ENCODE measurements at places on chromosomes 7 and 10.
A peak's percentile ranks its signal among the peaks of the same experiment; 100 is the strongest.

DNA sequence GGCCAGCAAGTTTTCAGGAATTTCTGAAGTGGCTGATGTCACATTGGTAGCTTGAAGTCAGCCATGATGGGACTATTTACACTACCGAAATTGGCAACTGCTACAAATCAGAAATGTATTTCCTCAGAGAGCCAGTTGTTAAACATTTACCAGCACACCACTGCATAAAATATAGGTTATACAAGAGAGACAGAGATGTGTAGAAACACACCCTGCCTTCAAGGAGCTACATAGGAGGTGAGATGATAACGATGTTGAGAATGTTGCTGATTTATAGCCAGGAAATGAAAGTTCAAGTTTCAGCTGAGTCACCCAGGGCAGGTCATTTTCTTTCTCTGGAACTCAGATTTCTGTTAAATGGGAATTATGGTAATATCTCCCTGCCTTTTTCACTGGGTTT is 46.0 kb upstream of the TCF7L2 start:
- DNase-seq: no peak

DNA sequence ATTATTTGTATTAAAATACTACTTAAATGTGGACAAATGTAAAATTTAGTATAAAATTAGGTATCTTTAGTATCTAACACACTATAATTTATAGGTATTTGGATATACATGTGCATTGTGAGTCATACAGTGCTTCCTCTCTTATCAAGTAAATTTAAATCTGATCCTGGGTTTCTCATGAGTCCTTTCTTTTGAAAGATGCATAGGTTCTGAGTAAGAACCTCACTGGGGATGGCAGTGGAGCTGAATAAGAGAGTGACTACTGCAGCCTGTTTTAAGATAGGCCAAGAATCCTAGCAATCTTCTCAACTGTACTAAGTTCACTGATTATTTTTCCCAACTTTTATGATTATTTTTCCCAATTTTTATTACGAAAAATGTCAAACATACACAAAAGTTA is 16.2 kb downstream of the CEP55 start:
- DNase-seq: no peak

DNA sequence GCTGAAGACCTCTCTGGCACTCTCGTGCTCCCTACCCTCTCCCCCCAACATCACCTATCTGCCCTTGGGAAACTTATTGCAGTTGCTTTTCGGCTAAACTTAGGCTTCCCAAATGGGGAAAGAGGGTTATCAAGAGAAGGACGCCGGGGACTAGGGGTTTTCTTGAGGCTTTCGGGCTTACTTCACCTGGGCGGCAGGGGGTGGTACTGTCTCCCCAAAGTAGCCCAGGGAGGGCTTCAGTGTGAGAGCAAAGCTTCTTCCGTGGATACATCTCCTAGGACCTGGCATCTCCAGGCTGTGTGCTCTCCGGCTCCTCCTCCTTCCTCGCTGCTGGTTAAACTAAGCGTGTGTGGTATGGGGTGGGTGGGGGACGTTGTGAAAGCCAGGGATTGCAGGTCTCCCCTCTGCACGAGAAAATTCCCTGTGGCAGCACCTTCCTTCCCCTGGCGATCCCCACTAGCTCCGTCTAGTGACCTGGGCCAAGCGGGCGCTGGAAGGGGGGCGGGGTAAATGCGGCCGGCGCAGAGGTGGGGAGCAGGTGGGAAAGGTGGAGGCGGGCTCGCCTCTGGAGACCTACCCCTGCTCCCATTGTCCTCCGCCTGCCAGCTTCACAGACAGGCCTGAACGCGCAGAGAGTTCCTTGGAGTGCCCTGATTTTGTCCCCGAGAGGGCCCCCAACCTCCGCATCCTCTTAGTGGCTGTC is 1.1 kb downstream of the PLXDC2 start:
- DNase-seq: no peak

GRCh38 chr7:95304990-95305389 is 19.3 kb downstream of the PON1 start:
- no peak for DNase-seq

GRCh38 chr7:132275416-132276233 is 300.6 kb downstream of the PLXNA4 start:
- no peak for DNase-seq

DNA sequence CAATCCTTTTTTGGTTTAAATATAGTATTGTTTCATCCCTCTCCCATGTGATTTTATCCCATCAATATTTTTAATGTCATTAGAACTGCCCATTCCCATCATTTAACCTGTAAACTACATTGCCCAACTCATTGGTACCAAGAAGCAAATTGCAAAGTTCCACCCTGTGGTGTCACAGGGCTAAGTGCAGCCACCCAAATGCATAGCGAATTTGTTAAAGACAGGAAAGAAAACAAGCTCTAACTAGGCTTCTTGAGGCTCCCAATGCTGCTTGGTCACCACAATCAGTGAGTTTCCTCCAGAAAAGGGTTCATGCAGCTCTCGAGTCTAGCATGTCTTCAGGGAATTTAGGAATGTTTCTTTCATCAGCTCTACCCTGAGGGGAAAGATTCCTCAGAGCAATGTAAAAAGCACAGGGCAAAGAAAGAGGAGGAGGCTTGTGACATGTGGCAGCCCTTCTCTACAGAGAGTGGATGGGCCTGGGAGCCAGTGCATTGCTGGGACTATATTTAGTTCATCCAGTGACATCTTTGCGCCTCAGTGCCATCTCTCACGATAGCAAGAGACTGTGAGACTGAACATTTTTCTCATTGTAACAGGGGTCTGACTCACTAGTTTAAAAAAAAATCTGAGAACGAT is 58.1 kb downstream of the CAV1 start:
- no peak for DNase-seq

GRCh38 chr10:111956841-111957240 is 226.7 kb downstream of the GPAM start:
- DNase-seq: no peak

GRCh38 chr10:69818676-69819239 is 17.1 kb downstream of the COL13A1 start:
- DNase-seq: no peak

DNA sequence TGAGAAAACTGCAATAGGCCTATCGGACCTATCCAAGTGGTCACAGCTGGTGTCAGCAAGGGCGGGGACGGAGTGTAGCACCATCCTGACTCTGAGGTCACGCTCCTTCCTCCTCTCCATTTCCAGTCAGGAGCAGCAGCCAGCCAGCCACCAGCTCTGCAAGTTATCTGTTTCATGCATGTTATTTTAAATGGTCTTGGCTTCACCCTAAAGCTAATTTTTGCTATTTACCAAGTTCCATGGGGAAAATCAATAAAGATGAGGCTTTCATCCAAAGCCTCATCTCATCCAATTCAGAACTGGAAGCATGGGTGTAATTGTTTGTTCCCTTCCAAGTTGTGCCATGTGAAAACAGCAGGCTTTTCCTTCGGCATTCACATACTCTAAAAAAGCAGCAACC is 49.3 kb downstream of the ICA1 start:
- no peak for DNase-seq

- peak; percentile 82 for DNase-seq
Measured at GRCh38 chr7:28328822-28329660, 83.3 kb upstream of the CREB5 start.

GRCh38 chr7:43431020-43431595 is 151.8 kb upstream of the STK17A start:
- DNase-seq: no peak

- DNase-seq: no peak
Measured at GRCh38 chr10:127012769-127013152, 107.5 kb downstream of the DOCK1 start.
